ENCODE measurements at places on chromosomes 7 and 10.

DNA sequence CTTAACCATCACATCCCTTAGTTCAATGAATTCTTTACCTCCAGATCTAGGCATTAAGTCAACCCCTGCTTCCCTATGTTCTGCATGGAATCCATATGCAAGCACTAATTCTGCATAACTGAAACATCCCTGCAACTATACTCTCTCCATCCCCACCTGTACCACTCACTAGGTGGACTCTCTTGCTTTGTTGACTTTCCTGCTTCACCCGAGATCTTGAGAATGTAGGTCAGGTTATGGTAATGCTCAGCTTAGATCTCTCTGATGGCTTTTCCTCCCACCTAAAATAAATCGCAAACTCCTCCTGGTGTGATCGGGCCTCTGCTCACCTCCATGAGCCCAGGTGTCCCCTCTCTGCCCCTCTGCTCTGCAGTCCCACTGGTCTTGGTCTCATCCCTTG lies 92.4 kb upstream of the ADAM12 start:
- DNase-seq = no peak

GRCh38 chr10:110833941-110834628 lies 37.6 kb upstream of the PDCD4 start:
- DNase-seq = no peak

DNA sequence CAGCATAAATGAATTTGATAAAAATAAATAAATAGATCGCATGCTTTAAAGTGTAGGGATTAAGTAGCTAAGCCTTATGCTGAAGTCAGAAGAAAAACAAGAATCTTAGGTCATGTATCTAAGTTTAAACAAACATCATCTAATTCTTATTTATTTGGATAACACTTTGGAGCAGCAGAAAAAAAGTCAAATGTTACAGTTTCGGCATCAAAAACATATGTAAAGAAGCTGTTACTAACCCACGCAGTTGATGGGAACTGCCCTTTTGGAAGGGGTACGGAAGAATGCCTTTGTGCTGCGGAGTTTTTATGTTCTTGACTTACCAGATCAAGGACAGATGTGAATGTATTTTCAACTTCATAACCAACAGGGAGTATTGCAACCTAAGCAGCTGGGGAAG lies 37.3 kb upstream of the HABP2 start:
- no peak for DNase-seq

GRCh38 chr10:48839809-48840679 lies 99.6 kb downstream of the LRRC18 start:
- no peak for DNase-seq

GRCh38 chr10:30999070-30999712 lies 32.5 kb downstream of the ZNF438 start:
- no peak for DNase-seq

DNA sequence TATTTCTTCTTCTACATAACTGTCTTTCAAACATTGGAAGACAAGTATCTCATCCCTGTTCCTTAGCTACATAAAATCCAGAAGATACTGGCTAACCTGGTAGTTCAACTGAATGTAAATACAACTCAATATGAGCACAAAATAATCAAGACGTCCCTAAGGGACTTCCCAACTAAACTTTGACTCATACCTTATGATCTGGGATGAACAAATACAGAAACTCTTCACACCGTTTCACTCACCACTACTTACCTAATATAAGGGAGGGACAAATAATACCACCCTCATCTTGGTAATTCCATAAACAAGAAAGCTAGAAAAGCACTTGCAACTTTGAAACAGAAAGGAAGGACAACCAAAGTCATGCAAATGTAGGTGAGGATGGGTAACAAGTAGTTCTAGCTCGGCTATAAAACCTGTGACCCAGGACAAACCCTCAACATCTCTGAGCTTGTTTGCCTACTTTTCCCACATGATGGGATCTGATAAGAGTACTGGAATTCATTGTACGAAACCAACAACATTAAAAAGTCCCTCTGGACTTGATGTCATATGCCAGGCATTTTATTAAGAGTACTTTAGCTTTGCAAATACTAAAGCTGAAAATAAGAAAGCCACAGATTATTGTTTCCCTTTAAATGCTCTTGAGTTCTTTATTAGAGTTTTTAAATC lies 121.9 kb downstream of the STRA8 start:
- DNase-seq = no peak

GRCh38 chr10:114031073-114031972 lies 12.3 kb upstream of the ADRB1 start:
- no peak for DNase-seq

Data from astrocyte of the cerebellum (primary cell).